ENCODE measurements at places on chromosomes 7 and 10.

DNA sequence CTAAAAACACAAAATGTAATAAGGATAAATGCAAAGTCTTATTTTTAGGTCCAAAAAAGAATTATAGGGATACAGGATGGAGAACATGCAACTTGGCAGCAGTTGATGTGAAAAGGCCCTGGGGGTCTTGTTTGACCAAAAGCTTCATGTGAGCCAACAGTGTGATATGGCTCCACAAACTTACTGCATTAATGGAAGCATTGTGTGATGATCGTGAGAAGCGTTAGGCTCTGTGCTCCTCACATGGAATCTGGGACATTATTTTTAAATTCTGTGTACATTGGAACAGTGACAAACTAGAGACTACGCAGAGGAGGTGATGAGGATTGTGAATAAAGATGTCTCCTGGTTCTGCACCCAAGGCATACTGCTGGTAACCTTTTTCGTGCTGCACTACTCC is 39.1 kb upstream of the CALD1 start:
- no peak for DNase-seq

- no peak for DNase-seq
These were observed 107.4 kb upstream of the FAM204A start for GRCh38 chr10:118449521-118449920.

- no peak for DNase-seq
These were observed 62.7 kb downstream of the ENTPD1 start for GRCh38 chr10:95818668-95819067.

GRCh38 chr7:106220307-106220706 is 64.5 kb downstream of the NAMPT start:
- DNase-seq: no peak

DNA sequence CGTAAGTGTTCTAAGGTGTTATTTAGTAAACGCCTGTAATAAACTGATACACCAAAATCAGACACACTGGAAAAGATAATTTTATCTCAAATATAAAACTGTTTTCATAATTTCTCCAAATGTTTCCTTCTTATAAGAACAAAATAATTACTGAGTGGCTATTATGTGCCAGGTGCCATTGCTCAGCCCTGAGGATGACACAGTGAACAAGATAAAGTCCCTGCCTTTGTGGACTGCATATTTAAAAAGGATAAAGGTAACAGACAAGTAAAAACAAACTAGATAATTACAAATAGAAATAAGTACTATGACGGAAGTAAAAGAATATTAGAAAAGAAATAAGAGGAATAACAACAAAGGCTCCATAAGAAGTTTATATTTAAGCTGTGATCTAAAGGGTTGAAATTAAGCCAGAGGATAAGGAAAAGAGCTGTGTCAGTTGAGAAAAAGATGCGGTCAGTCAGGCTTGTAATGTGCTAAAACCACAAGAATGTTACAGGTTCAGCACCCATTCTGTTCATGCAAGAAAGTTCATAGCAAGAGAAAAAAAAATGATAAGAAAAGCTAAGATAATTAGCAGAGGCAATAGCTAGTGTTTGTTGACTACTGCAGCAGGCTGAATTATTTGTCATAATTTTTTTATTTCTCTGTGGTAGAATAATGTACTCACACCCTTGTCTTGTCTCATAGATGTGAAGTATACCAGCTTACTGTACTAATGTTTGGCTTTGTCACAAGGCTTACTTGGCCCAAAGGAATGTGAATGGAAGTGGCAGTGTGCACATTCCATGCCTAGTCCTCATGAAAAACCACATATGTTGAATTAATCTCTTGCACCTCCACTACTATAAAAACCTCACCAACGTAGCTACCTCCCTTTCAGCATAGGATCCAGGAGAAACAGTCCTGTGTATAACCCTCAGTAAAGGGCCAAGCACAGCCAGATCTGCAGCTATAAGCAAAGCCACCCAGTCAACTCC is 75.1 kb downstream of the CRPPA start:
- DNase-seq: no peak

DNA sequence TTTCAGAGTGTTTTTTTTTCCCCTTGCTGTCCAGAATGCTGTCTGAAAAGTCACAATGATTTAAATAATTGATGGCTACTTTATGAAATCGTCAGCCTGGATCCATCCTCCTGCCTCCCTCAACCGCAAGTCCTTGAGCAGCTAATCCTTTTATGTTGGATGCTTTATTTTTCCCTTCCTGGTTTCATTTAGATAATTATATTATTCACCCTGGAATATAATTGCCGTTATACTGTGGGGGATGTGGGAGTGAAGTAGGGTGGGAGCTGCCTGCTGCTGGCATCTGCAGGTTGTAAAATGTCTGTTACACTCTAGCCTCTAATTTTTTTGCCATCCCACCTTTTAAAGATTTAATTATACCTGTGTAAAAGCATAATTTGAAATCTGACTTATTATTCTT is 290.5 kb upstream of the LRGUK start:
- no peak for DNase-seq

DNA sequence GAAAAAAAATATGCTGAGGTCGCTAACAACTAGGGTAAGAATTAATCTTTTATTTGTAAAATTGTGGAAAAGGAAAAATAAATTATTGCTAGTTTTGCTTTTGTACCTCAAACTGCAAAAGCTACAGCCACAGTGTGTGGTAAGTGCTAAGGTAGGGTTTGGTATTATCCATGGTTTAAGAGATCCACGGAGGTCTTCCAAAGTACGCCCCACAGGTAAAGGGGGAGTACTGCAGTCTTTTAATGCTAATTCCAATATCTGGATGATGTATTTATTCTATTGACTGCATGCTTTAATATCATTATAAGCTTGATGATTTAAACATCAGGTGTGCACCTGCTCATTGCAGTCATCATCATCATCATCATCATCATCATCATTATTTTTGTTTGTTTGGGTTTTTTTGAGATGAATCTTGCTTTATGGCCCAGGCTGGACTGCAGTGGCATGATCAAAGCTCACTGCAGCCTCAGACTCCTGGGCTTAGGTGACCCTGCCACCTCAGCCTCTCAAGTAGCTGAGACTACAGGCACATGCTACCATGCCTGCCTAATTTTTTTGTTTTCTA is 38.4 kb upstream of the BMS1 start:
- DNase-seq: no peak

DNA sequence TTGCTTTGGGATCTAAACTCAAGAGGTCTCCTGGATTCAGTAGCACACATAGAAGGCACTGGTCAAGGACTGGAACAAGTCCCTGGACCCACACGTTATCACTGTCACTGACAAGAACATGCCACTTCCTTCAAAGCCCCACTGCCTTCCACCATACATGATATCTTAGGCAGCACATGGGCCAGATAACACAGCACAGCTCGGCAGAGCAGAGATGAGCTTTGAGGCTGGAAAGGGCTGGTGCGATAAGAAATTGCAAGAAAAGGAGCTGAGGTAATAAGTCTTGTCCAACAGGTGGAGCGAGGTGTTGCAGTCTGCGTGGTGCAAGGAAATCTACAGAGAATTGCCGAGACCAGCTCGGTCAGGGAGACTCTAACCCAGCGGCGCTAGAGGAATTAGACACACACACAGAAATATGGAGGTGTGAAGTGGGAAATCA is 139.8 kb upstream of the CDK13 start:
- no peak for DNase-seq

DNA sequence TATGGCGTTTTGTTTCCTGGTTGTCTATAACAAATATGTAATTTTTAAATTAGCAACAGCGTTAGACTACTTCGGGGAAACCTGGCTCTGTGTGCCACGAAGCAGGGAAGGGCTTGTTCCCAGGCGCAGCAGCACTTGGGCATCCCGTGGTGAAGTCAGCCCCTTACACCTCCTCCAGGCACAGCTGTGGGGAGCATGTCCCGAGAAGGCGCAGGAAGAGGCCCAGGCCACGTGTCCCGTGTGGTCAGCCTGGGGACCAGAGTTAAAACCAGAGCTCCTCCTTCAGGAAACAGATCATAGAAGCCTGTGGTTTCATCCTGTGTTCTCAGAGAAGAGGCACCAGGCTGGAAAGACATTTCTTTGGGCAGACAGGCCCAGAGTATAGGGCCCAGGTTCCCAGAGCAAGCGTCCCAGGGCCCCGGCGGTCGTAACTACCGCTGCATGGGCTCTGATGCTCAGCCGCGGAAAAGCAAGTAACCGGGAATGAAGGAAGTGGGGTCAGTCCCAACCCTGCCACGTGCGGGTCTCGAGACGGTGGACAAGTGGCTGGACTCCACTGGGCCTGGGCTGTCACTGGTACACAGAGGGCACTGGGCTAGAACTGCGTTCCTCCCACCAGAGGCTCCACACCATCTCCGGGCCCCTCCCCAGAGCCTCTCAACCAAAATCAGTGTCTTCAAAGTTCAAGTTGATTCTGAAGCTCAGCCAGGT is 7.1 kb downstream of the NUDT1 start:
- DNase-seq: no peak

DNA sequence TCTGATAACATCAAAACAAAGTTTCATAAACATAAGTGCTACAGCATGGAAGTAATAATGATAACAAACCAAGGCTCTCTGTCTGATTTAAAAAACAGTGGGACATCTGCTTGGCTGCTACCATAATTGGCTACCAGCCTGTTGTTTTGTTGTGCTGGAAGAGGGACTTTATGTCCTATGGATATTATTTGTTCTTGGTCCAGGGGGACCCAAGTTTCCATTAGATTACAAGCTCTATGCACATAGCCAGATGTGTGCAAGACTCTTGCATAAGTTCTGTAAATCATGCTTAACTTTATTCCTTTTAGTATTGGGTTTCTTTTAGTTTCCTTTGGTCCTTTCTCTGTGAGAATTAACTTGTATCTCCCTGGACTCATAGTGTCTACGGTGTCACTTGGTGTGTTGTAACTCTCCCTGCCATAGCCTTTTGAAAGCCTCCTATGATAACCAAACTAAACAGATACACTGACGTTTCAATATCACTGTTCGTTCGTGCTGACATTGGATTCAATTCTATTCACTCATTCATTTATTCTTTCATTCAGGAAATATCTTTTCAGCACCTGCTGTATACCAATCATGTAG is 41.4 kb upstream of the CD36 start:
- no peak for DNase-seq

Measured in activated CD4-positive, CD25-positive, alpha-beta regulatory T cell (primary cell).